ENCODE measurements at places on chromosomes 11 and 22.

- no peak for DNase-seq
Measured at GRCh38 chr11:103671143-103671651, 365.2 kb upstream of the DDI1 start.

DNA sequence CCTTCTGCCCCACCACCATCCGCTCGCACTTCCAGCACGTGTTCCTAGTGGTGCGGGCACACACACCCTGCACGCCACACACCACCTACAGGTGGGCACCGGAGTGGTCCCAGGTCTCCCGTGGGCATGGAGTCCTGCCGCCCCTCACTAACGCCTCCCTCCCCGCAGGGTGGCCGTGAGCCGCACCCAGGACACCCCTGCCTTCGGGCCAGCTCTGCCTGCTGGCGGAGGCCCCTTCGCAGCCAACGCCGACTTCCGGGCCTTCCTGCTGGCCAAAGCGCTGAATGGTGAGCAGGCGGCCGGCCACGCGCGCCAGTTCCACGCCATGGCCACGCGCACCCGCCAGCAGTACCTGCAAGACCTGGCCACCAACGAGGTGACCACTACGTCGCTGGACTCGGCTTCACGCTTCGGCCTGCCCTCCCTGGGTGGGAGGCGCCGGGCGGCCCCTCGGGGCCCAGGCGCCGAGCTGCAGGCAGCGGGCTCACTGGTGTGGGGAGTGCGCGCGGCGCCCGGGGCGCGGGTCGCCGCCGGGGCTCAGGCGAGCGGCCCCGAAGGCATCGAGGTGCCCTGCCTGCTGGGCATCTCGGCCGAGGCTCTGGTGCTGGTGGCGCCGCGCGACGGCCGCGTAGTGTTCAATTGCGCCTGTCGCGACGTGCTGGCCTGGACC lies 8.5 kb downstream of the SIPA1 start:
- no peak for DNase-seq

- no peak for DNase-seq
Measured at GRCh38 chr11:4491878-4492606, 9.6 kb downstream of the OR52K1 start.

GRCh38 chr22:41532908-41533825 lies 11.1 kb downstream of the POLR3H start:
- DNase-seq = peak; percentile 17

GRCh38 chr22:43275545-43276317 lies 67.4 kb downstream of the SCUBE1 start:
- DNase-seq = no peak

GRCh38 chr11:9137293-9138132 lies 46.1 kb upstream of the SCUBE2 start:
- DNase-seq = peak; percentile 72

GRCh38 chr11:280706-281485 lies 2.7 kb downstream of the NLRP6 start:
- DNase-seq = no peak

GRCh38 chr11:66035653-66036333 lies 9.5 kb upstream of the CATSPER1 start:
- DNase-seq = no peak

DNA sequence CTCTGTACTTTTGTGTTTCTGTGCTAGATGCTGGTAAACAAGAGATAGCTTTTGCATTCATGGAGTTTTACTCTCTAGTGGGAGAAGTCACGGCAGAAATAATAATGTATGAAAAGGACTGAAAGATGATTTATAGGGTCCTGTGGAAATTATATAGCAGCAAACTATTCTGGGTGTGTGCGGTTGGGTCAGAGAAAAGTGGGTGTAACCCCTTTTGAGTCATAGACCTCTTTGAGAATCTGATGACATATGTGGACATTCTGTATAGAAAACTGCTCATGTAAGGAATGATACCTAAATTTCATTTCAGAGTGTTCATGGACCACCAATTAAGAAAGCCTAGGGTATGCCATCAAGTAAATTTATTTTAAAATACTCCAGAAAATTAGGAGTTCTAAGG lies 54.4 kb downstream of the TMEM135 start:
- DNase-seq = no peak

DNA sequence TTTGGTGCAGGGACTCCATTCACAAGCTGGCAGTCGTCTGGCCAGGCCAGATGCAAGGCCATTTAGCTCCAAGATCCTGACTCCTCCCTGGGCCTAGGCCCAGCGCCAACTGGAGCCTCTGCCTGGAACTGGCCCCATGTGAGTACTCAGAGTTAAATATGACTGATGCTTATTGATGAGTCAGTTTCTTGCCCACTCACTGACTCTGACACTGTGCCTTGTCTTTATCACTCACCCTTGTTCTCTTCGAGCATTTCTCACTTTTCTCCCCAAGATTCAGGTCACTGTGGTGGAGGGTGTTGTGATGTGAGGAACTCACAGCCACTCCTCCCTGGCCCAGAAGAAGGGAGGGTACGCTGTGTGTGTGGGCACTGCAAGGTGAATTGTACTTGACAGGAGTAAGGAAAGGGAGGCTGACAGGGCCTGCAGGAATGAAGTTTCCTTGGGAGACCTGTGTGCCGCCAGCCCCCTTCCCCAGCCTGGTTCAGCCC lies 23.2 kb upstream of the ST3GAL4 start:
- DNase-seq = no peak

GRCh38 chr22:31977939-31978338 lies 33.6 kb downstream of the YWHAH start:
- DNase-seq = no peak

DNA sequence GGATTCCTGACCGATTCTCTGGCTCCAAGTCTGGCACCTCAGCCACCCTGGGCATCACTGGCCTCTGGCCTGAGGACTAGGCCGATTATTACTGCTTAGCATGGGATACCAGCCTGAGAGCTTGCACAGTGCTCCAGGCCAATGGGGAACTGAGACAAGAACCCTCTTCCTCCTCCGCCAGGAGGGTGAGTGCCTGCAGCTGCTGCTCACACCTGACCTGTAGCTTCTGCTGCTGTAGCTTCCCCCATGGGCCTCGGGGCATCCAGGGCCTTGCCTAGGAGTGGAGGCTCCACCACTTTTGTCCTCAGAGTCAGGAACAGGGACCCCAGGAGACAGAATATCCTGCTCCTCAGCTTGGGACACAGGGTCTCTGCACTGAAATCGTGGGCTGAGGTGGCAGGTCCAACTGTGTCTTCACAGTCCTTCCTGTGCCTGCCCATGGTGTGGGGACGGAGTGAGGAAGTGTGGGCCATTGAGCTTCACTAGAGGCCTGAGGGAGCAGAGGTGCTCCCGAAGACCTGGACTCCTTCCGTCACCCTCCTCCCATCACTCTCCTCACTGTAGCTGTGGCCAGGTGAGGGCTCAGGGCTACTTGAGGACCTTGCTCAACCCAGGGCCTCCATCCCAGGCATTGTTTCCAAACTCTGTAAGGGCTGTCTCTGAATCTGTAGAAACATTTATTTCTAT lies 103.8 kb downstream of the ZNF280B start:
- no peak for DNase-seq

GRCh38 chr11:118909619-118910308 lies 16.0 kb downstream of the BCL9L start:
- no peak for DNase-seq

- no peak for DNase-seq
Measured at GRCh38 chr11:10604340-10604748, 35.9 kb upstream of the LYVE1 start.

GRCh38 chr11:39462506-39462905 lies 1996.9 kb downstream of the LRRC4C start:
- DNase-seq = no peak

- no peak for DNase-seq
Measured at GRCh38 chr22:49215840-49216239, 611.8 kb downstream of the BRD1 start.
